Calu3 (cell line): ENCODE measurements at places on chromosomes 7 and 10. TPM values are rescaled to one million over a fixed set of nuclear protein-coding genes. Genes with fewer than 3 reads are reported as not detected.

- no peak for DNase-seq
Measured at GRCh38 chr10:131629026-131629770, 271.6 kb upstream of the PPP2R2D start.

GRCh38 chr7:24216576-24217125 lies 67.3 kb upstream of the NPY start:
- DNase-seq: no peak

DNA sequence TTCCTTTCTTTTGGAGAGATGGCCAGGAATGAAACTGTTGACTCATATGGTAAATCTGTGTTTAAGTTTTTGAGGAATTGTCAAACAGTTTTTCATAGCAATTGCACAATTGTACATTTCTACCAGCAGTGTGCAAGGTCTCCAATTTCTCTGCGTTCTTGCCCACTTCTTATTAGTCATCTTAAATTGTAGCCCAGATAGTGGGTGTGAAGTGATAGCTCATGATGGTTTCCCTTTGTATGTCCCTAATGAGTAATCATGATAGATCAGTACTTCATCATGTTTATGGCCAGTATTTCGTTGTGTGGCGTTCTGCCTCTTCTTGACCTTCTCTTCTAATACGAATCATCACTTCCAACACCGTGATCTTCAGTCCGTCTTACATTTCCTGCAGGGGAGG lies 136.3 kb downstream of the DOCK1 start:
- no peak for DNase-seq

GRCh38 chr10:103203466-103203865 lies 10.4 kb upstream of the NT5C2 start:
- DNase-seq: no peak

- DNase-seq: no peak
Measured at GRCh38 chr7:102469972-102470825, 5.4 kb downstream of the LRWD1 start.

GRCh38 chr7:24836084-24836483 lies 78.8 kb upstream of the GSDME start:
- DNase-seq: no peak

DNA sequence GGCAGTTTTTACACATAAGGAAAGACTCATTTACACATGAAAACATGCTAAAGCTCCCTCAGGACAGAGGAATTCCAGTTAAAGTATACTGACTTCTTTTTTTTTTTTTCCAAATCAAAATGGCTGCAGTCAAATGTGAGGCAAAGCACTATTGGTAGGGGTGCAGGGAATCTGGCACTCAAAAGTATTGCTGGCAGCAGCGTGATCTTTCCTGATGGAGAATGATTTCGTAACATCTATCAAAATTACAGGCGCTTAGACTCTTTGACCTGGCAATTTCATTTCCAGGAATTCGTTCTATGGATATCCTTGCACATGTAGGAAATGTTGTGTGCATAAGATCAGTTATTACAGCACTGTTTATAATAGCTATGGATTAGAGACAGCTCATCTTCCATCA lies 65.7 kb downstream of the VSTM4 start:
- no peak for DNase-seq

DNA sequence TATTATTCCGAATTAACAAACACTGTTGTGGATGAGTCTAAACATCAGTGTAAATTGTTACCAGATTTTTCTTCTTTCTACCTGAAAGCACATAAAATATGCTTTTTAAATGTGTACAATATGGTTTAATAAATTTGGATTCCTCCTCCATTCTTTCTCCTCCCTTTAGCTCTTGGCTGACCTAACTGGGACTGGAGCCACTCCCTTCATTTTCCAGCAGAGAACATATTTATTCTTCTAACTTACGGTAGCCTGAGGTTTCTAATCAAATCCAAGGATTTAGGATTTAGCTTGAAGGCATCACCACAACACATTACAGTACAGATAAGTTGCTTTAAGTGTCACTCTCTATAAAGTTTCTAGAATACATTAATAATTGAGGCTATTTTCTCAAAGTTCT lies 88.2 kb upstream of the SEMA3C start:
- DNase-seq: no peak

GRCh38 chr7:95899919-95900513 lies 127.7 kb downstream of the DYNC1I1 start:
- no peak for DNase-seq

GRCh38 chr7:30285536-30286284 lies 1.3 kb downstream of the ZNRF2 start:
- DNase-seq: peak; percentile 46

GRCh38 chr10:32175629-32176028 lies 119.4 kb upstream of the KIF5B start:
- no peak for DNase-seq

DNA sequence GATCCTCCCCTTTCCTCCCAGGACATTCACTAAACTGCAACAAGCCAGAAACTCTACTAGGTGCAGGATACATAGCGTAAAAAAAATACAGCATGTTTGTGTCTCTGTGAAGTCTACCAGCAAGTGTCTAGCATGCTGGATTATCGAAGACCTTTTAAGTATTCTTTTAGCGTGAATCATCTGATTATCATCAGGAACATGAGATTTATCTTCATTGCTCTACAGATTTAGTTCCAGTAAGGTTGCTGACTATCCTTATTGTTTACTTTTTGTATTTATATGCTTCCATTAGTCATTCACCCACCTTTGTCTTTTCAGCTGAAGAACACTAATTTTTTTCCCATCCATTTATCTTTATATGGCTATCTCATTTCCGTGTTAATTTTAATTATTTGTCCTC lies 62.8 kb downstream of the PDZD8 start:
- no peak for DNase-seq

- DNase-seq: peak; percentile 79
Measured at GRCh38 chr7:142626420-142627035, 122.7 kb upstream of the PRSS1 start.

- DNase-seq: no peak
Measured at GRCh38 chr10:124450012-124450782, at the start of gene NKX1-2. Gene NKX1-2, minus strand, starts transcription at chr10:124450035. Its CDS starts 92 bp downstream, at chr10:124449943.

DNA sequence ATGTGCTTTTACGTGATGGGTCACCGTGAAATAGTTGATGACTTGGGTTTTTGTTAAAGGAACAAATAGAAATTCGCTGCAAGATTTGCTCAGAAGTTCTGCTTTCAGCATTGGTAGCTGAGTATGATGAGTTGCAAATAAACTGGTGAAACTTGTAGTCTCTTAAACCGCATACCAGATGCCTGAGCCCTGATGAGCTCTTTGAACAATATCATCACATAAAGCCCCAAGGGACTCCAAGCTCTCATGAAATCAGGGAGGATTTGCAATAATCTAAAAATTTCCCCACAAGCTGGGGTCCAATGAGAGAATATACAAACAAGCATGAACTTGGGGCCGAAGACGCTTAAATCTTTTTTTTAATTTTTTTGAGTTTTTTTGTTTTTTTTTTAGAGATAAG lies 312.4 kb downstream of the CALN1 start:
- no peak for DNase-seq

- peak; percentile 17 for DNase-seq
Measured at GRCh38 chr7:19079066-19079465, 38.4 kb downstream of the TWIST1 start.

- DNase-seq: peak; percentile 30
Measured at GRCh38 chr10:43249962-43250614, 16.8 kb downstream of the RASGEF1A start.

DNA sequence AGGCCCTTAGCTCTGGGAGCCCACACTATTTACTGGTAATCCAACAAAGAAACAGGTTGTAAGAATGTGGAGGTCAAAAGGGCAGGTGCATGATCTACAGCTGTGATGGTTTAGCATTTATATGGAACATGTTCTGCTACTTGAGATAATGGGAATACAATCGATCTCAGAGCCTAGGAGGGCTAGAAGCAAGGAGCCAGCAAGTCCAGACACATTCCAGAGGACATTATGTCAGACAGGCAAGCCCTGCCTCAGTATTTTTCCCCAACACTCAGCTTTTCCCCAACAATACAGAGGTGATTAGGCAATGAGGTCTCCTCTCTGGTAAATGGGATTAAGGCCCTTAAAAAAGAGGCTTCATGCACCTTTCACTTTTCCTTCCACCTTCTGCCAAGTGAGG lies 21.4 kb upstream of the GNAT3 start:
- DNase-seq: peak; percentile 26

DNA sequence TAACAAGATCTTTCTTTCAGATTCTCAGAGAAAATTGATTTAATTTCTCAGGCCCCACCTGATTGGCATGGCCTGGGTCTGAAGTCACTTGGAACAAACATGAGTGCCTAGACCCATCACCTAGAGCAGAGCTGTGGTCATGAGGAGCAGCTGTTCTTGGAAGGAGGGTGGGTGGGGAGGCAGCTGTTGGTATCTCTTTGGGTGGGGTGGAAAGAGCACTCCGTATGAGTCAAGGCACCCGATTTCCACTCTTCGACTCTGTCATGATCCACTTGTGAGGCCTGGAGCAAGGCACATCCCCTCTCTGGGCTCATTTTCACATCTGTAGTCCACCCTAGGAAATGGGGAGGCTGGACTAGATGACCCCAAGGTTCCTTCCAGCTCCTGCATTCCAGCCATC lies 156.7 kb downstream of the C10orf105 start:
- DNase-seq: no peak

DNA sequence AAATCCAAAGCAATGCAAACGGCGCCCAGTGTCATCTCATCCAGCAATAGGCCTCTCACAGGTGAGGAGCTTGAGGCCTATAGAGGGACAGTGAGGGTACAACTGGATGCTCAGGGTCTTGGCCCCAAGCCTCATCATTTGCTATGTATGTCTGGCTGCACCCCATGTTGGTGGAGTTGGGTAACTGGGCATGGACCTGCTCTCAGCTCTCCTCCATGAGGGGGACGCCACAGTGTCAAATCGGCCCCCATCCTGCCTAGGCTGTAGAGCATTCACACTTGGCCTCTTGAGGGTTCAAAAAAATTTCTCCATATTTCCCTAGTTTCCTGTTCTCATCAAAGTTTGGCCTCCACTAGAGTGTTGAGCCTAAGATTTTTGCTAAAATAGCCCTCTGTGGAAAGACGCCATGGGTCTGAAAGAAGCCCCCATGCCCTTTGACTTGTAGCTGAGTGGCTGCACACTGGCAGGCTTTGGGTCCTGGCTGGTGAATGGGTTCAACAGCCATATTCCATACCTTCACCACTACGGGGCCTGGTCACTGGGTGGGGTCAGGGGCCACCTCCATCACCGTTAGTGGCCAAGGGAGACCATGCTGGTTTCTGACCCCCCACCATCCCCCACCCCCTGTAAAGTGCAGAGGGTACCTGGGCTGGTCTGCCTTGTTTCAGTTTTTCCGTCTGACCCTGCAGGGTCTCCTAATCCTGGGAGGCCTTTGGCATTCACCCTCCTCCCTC lies 132.3 kb upstream of the TBX20 start:
- no peak for DNase-seq

GRCh38 chr10:88870089-88870488 lies 10.0 kb upstream of the STAMBPL1 start:
- no peak for DNase-seq

GRCh38 chr7:69002416-69002815 lies 595.9 kb upstream of the AUTS2 start:
- no peak for DNase-seq

The ASZ1 gene
- not detected in 2 replicates for total RNA-seq

The MOGAT3 gene
- not detected in 2 replicates for total RNA-seq

The CRYGN gene
- total RNA-seq: not detected in 2 replicates

The SYNPO2L gene
- total RNA-seq: 0.34 TPM in 1 of 2 replicates, not detected in the other

The SLC18A3 gene
- total RNA-seq: not detected in 2 replicates

The TCF7L2 gene
- total RNA-seq: 36.6 and 43.0 TPM in 2 replicates

The ATG9B gene
- total RNA-seq: 7.9 and 17.7 TPM in 2 replicates

The RAMP3 gene
- total RNA-seq: not detected in 2 replicates
